Upper lobe of right lung (tissue), 1 donor: ENCODE measurements at places on chromosomes 6 and 20. TPM values are rescaled to one million over a fixed set of nuclear protein-coding genes. Genes with fewer than 3 reads are reported as not detected.

Gene HEY2
- total RNA-seq = 2.2 TPM

Gene TCFL5
- 7.8 TPM for total RNA-seq

GRCh38 chr6:40906759-40907158 is 132.3 kb downstream of the UNC5CL start:
- no peaks in the 10 kb centered on the region for H3K4me1 ChIP-seq
- H3K4me3 ChIP-seq = no peak overlapping the region
- H3K27me3 ChIP-seq = no peaks in the 10 kb centered on the region
- no peak for DNase-seq
- H3K27ac ChIP-seq = no peak overlapping the region
- H3K36me3 ChIP-seq = no peaks in the 10 kb centered on the region

GRCh38 chr20:17663486-17663885 is 18.6 kb downstream of the RRBP1 start:
- H3K4me3 ChIP-seq = no peak overlapping the region
- no peak for DNase-seq
- H3K27me3 ChIP-seq = no peaks in the 10 kb centered on the region
- peaks cover 9% of the 10 kb centered on the region for H3K36me3 ChIP-seq
- H3K27ac ChIP-seq = no peak overlapping the region

DNA sequence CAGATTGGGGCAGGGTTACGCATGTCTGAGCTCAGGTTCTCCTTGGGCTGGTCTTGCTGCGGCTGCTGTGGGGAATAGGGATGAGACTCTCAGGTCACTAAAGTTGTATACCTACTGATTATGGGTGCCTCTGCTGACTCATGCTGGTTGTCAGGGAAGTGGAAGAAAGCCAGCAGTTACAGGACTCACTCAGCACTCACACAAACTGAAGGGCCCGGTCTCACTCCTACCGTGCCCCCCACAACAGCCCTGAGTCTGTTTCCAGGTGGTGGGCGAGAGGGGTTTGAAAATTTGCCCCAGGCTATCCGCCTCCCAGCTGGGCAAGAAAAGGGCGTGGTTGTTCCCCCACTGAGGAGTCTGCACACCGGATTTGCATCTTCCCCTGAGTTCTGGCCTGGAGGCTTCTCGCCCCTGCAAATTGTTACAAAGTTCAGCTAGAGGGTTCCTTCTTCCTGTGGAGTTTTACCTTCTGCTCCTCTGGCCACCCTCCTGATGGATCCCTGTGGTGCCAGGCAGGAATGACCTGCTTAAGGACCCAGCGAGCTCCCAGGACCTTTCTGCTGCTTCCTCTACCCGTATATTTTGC is 659.2 kb downstream of the HDGFL1 start:
- H3K27me3 ChIP-seq = no peaks in the 10 kb centered on the region
- H3K27ac ChIP-seq = no peak overlapping the region
- no peaks in the 10 kb centered on the region for H3K36me3 ChIP-seq

DNA sequence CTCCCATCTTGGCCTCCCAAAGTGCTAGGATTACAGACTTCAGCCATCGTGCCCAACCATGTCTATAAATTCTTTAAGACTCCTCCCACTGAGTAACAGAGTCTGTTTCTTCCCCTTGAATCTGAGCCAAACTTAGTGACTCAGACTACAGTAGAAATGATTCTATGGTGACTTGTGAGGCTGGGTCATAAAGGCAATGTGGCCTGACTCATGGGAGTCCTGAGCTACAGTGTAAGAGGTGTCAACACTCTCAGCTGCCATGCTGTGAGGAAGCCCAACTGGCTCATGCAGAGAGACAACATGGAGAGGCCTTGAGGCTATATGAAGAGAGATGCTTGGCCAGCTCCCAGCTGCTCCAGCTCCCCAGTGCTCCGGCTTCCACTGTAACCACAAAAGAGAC is 5.2 kb upstream of the NRSN2 start:
- H3K36me3 ChIP-seq = no peaks in the 10 kb centered on the region
- no peak overlapping the region for H3K27ac ChIP-seq
- no peak overlapping the region for H3K4me3 ChIP-seq
- DNase-seq = no peak
- no peaks in the 10 kb centered on the region for H3K27me3 ChIP-seq
- no peaks in the 10 kb centered on the region for H3K4me1 ChIP-seq

Gene AGER
- total RNA-seq = 1,590 TPM

Gene SLC35D3
- total RNA-seq = not detected

- no peaks in the 10 kb centered on the region for H3K36me3 ChIP-seq
- no peaks in the 10 kb centered on the region for H3K27me3 ChIP-seq
- no peak for DNase-seq
- no peak overlapping the region for H3K4me3 ChIP-seq
- H3K4me1 ChIP-seq = no peaks in the 10 kb centered on the region
- H3K27ac ChIP-seq = no peak overlapping the region
Measured at GRCh38 chr6:49662892-49663261, 26.2 kb upstream of the RHAG start.

Gene MOCS1
- 29.3 TPM for total RNA-seq

- DNase-seq = no peak
- no peak overlapping the region for H3K4me3 ChIP-seq
- H3K4me1 ChIP-seq = peaks cover 14% of the 10 kb centered on the region
Measured at GRCh38 chr20:1818247-1818840, 76.9 kb upstream of the SIRPA start.

GRCh38 chr6:98036344-98036923 is 753.4 kb upstream of the MMS22L start:
- no peak overlapping the region for H3K4me3 ChIP-seq
- H3K27me3 ChIP-seq = no peaks in the 10 kb centered on the region
- H3K4me1 ChIP-seq = no peaks in the 10 kb centered on the region
- no peak for DNase-seq
